ENCODE measurements at places on chromosomes 16 and 17.

DNA sequence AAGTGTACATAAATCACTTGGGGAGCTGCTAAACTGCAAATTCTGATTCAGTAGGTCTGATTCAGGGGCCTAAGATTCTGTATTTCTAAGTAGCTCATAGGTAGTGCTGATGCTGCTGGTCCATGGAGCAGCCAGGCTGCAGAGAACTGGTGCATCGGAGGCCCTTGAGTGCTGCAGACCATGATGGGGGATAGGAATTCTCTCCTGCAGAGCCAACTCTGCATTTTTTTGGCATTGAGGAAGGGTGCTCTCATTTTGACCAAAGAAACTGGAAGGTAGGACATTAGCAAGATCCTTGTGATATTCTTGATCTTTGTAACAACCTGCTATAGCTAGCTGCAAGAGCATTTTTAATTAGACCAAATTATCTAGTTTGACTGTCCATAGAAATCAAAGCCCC lies 4.7 kb downstream of the HOXB2 start:
- no peak for DNase-seq

DNA sequence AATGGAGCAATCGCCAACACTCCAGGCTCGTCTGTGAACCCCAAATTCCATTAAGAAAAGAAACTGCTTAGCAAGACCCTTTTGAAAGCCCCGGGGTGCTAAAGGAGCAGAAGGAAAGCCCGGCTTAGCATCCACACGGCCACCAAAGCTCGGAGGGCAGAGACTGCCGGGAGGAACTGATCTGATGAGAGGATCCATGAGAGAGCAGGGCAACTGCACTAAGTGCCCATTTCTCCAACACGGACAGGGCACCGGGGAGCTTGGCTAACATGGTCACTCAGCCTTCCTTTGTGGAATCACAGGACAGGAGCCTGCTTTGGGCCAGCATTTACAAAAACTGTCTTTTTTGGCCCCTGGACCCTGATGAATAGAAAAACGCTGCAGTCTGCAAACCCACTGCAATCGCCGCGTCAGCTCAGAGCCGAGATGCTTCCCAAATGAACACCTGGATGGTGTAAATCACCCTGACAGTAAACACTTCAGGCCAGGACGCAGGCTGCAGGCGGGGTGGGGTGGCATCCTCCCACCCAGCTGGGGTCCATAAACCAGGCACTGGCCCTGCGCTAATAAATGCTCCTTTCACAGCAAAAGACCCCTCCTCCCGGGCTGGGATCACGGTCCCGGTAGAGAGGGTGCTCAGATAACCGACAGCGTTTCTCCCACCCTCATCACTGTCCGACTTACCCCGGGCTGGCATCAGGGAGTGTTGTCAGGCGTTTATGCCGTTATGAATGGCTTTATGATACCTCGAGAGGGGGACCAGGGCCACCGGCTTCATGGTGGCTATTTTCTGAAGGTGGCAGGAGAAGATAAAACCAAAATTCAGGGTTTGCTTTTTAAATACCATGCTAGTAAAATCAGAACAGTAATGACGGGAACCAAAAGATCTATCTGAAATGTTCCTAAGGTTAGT lies 299.5 kb downstream of the IRF8 start:
- no peak for DNase-seq

DNA sequence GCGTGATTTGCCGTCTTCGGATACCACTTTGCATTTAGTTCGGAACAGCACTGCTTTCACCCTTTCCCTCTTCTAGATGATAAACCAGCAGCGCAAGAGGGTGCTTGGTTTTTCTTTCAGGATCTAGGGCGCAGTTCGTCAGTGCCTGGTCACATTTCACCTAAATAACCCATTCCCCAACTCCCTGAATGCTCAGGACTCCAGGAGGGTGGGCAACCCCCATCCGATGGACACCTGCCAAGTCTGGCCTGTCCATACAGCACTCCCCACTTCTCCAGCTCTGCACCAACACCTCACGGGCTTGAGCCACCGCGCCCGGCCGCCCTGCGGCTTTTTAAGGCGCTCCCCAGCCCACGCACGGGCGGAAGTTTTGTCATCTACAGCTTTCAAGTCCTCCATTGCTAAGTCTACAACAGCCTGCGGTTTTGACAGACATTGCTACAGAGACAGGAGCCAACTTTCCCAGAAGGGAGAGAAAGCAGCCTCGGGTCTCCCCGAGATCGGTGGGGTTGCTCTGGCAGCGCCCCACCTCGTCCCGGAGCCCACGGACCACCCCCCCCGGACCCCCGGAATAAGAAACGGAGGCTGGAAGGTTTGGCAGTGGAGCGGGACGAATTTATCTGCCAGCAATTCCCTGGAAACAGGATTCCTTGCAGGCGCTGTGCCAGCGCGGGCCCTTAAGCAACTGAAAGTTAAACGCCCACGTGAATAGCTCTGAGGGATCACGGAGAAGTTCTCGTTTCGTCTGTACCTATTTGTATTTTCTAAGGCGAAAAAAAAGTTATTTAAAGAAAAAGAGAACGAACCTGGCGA lies 38.6 kb upstream of the SLFN13 start:
- peak; percentile 92 for DNase-seq

GRCh38 chr17:61196302-61196704 lies 203.3 kb upstream of the TBX2 start:
- DNase-seq = no peak

DNA sequence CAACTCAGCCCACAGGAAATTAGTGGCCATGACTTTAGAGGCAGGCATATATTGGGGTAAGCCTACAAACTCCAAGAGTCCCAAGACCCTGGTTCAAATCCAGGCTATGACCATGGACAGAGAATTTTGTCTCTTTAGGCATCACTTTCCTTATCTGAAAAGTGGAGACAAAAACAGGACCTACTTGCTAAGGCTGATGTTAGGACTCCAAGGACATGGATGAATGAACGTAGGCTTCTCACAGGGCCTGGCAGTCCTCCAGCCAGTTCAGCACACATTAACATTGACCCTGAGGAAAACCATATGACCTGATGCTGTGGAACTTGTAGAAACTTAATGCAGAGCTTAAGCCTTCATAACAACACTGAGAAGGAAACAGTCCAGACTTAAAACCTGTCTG lies 1.4 kb downstream of the FKBP10 start:
- no peak for DNase-seq
